Lung microvascular endothelial cell (primary cell): ENCODE measurements at places on chromosomes 4 and X. TPM values are rescaled to one million over a fixed set of nuclear protein-coding genes. Genes with fewer than 3 reads are reported as not detected.

- DNase-seq = no peak
Measured at GRCh38 chr4:120965938-120966337, 43.4 kb upstream of the PRDM5 start.

- DNase-seq = no peak
Measured at GRCh38 chrX:111490688-111491087, 20.8 kb upstream of the SERTM2 start.

NDP gene
- under 0.01 TPM in 1 of 2 replicates, not detected in the other for total RNA-seq

GRCh38 chr4:74189331-74190043 lies 31.6 kb downstream of the MTHFD2L start:
- DNase-seq = peak; percentile 77

GRCh38 chr4:120304801-120305200 lies 238.2 kb upstream of the MAD2L1 start:
- DNase-seq = no peak

DNA sequence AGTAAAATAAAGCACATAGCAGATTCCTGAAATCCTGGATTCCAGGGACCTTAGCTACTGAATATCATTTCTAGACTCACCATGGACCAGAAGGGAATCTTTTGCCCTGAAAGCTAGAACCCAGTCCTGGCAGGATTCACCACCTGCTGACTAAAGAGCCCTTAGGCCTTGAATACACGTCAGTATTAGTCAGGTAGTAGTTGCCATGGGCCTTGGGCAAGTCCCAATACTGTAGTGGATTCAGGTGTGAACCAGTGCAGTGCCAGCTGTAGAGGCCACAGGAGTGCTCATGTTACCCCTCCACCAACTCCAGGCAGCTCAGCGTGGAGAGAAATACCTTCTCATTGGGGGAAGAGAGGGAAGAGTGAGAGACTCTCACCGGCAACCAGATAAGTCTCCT lies 64.1 kb upstream of the UBQLN2 start:
- no peak for DNase-seq

DNA sequence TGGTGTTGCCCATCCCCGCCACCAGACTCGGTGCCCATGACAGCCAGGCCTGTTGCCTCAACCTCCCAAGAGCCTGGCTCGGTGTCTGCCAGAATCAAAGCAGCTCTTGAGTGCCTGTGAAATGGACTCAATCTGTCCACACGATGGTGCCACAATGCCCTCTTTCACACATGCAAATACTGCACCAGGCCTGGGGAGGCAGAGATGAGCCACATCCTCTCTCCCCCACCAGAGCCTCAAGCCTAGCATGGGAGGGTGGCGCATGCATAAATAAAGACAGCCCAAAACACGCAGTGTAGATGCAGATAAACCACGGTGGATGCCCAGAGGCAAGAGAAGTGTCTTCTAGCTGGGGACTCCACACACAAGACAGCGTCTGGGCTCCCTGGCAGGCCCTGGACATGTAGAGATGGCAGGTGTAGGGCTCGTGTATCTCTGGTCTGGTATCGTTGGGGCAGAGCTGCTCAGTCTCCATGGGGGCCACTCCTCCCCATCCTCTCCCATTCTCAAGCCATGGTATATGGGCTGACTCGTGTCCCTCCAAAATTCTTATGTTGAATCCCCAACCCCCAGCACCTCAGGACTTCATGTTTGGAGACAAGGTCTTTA lies 65.6 kb downstream of the JAKMIP1 start:
- DNase-seq = peak; percentile 29

GRCh38 chrX:133994576-133994975 lies 9.2 kb upstream of the GPC3 start:
- no peak for DNase-seq
